ENCODE measurements at places on chromosomes 3 and 15.

DNA sequence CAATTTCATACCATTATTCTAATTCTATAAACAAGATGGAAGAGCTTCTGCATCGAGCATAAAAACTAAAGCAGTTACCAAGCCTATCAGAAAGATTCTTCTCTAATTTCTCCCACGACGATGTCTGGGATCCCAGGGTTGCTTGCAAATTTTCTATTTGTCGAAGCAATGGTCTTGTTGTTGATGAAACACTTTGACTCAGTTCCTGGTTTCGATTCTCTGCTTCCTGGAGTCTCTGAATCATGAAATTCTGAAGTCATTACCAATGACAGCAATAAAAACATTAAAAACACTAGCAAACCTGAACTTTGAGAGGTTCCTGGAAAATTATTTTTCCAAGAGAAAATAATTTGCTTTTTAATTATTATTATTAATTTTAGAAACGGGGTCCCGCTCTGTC is 18.7 kb downstream of the TMF1 start:
- DNase-seq = no peak

- no peak for DNase-seq
These were observed 20.2 kb upstream of the DIPK2A start for GRCh38 chr3:143951351-143951971.

GRCh38 chr3:36075491-36075890 is 304.8 kb upstream of the STAC start:
- no peak for DNase-seq

- DNase-seq = no peak
These were observed 34.6 kb downstream of the GASK1A start for GRCh38 chr3:43013743-43014155.

Data from cortex of kidney (tissue), 1 donor.